ENCODE measurements at places on chromosomes 6 and 20.
A peak's percentile ranks its signal among the peaks of the same experiment; 100 is the strongest.

DNA sequence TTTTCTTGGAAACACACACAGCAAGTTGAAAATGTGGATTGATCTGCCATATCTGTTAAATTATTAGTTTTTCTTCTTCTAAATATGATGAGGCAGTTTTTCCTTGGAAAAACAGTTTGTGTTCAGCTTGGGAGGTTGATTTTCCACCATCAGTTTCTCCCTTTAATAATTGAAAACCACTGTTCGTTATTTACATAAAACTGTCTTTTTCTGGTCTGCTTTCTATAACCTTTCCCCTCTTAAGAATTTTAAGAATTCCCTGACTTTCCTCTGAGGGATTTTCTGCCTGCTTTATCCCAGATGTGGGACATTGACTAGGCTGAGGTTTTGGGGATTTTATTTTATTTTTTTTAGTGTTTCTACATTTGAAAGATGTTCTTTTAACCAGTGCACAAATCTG, 27.2 kb downstream of the DSE start:
- DNase-seq = peak; percentile 12

DNA sequence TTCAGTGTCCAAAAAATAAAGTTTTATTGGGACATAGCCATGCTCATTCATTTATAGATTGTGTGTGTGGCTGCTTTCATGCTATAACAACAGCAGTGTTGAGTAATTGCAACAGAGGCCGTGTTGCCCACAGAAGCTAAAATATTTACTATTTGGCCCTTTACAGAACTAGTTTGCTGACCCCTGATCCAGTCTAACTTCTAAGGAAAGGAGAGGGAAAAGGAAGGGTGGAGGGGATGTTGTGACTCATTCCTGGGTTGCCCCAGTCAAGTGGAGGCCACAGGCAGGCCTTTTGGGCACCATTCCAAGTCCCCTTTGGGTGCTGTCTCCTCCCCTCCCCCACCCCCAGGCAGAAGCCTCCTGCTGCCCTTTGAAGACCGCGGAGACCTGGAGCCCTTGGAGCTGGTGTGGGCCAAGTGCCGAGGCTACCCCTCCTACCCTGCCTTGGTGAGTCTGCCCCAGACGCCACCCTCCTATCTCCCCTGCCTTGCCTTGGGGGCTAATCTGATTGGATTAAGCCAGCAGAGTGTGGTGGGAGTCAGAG, 28.4 kb downstream of the BRPF3 start:
- peak; percentile 30 for DNase-seq

GRCh38 chr6:35166520-35166919, 25.4 kb upstream of the TCP11 start:
- DNase-seq = no peak

DNA sequence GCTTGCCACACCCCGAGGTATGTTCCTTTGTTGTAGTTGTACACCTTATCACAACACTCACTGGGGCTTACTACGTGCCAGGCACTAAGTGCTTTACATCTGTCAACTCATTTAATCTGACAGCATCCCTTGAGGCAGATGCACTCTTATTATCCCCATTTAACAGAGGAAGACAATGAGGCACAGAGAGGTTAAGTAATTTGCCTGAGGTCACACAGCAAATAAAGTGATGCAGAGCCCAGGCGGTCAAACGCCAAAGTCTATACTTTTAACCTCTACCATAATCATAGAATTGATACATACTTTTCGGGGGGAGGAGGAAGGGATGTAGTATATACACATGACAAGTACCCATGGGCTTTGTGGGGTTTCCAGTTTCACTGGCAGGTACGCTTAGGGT, 37.7 kb downstream of the MDFI start:
- no peak for DNase-seq

DNA sequence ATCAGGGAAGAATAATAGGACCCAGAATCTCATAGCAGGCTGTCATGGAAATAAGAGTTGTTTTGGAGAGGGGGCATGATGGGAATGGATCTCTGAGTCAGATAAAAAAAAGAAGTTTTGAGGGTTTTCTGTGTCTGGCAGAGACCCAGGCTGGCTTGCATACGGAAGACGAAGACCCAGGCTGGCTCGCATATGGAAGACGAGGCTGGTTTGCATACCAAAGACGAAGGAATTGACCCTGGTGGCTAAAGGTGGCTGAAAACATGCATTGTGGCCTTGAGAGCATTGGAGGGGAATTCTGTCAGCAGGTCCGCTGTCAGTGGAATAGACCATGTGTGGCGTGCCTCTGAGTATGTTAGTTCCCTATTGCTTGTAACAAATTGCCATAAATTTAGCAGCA, 335.1 kb downstream of the BTBD3 start:
- no peak for DNase-seq

DNA sequence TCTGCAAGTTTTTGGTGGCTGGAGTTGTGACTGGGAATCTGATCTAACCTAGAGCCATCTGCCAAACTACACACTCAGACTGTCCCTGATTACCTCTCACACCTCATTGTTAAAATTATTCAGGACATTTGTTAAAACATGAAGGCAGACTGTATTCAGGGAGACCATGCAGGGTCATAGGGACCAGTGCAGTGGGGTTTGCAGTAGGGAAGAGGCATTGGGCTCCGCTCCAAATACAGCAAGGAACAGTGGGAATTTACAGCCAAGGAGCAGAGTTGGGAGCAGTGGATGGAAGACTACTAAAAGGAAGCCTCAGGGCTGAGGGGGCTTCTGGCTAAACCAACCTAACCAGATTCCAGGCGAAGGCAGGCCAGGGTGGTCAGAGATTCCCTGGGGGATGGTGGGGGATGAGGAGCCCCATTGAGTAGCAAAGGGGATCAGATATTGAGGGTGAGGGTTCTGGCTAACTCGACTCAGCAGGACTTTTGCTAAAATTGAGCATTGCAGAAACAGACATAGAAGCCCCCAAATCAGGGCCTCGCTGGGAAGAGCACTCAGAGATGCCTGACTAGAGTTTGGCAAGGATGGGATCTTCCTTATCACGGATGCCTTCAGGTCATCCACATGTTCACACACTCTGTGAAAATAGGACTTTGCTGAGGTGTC, 172.0 kb downstream of the ZDHHC14 start:
- DNase-seq = no peak

DNA sequence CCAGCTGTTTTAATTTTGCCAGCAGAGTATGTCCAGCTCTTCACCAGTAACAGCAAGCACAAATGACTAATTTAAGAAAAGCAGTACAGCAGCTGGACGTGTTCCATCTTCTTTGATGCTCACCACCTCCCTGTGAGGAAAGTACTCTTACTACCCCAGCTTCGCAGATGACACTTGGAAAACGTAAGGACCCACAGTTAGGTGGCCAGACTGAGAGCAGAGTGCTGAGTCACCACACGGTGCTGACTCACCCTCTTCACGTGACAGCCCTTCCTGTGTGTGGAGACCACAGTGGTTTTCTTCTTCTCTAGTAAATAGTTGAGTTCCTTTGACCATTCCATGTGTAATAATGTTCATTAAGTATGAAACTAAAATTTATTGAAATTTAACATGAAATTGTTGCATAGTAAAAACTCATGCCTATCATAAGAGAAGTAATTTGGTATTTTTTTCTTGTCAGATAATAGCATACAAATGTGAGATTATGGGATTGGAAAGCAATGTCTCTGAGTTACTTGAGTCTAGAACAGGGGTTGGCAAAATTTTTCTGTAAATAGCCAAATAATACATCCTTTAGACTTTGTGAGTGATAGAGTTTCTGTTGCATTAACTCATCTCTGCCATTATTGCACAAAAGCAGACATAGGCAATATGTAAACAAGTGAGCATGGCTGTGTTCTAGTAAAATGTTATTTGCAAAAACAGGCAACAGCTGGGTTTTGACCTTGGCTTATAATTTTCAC, 76.6 kb downstream of the SLX4IP start:
- peak; percentile 90 for DNase-seq

DNA sequence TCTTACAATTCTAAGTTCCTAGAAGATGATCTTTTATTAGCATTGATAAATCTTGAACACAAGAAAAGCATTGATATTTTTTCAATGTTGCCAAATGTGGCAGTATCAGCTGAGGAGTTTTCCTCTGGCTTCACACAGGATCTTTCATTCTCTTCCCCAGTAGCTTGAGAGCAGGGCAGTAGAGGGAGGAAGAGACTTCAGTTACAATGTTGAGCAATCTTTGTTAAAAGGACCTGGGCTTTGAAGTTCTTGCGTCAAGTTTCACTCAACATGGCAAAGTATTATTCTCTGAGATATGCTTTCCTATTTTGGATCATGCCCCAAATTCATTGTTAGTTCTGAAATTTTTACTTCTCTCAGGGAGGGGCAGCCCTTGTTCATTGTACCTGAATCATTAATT, 238.0 kb downstream of the COL12A1 start:
- no peak for DNase-seq

GRCh38 chr6:26197933-26198721, 110.9 kb downstream of the HFE start:
- peak; percentile 61 for DNase-seq

DNA sequence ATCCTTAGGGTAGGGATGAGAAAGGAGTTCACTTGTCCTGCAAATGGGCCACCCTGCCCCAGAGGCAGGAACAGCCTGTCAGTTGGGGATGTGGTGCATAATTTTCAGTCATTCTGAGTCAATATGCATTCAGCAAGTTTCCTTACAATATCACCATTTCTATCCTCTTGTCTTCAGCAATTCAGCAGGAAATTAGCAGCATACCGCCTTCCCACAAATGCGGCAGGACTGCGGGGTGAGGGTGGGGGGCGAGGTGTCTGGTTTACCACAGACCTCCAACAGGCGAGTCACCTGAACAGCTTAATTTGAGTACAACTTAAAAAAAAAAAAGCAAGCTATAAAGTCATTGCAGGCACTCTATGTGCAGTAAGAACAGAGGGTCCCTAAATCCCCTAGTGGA, 126.8 kb downstream of the MAP3K7 start:
- DNase-seq = no peak

DNA sequence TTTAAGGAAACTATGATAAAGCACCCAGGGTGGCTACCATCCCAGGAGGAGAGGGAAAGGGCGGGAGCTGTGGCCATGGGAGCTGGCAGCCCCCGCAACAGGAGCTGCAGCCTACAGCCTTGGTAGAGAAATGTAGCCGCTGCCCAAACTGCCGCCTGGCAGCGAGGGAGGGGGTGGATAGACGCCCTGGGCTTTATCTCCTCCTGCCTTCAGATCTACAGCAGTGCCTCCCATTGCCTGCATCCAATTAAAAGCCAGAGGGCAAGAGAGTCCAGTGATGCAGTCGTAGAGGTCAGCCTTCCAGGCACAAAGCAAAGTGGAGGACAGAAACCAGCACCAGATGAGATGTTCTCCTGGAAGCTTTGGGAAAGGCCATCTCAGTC, 35.0 kb upstream of the ZFAND3 start:
- no peak for DNase-seq

- no peak for DNase-seq
Measured at GRCh38 chr20:34983995-34984735, 28.5 kb downstream of the MYH7B start.

DNA sequence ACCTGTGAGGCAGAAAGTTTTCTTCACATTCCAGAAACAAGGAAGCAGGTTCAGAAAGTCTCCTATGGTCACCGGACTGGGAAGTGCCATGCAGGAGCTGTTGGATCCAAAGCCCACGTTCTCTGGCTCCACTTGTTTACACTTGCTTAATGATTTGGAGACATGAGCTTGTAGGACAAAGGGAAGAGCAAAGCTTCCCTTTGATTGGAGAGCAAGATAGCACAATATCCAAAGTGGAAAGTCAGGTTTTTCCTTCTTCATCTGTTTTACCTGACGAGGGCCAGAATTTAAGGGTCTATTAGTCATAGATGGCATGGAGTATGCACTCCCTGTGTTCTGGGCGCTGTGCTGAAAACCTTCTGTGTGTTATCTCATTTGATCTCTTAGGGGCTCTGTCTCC, 81.2 kb downstream of the PDE7B start:
- DNase-seq = no peak

GRCh38 chr20:62302341-62303061, at the start of gene ADRM1:
TSS of gene ADRM1 (plus strand) at chr20:62302997. CDS start at chr20:62303569, 572 bp downstream.
- peak; percentile 91 for DNase-seq

DNA sequence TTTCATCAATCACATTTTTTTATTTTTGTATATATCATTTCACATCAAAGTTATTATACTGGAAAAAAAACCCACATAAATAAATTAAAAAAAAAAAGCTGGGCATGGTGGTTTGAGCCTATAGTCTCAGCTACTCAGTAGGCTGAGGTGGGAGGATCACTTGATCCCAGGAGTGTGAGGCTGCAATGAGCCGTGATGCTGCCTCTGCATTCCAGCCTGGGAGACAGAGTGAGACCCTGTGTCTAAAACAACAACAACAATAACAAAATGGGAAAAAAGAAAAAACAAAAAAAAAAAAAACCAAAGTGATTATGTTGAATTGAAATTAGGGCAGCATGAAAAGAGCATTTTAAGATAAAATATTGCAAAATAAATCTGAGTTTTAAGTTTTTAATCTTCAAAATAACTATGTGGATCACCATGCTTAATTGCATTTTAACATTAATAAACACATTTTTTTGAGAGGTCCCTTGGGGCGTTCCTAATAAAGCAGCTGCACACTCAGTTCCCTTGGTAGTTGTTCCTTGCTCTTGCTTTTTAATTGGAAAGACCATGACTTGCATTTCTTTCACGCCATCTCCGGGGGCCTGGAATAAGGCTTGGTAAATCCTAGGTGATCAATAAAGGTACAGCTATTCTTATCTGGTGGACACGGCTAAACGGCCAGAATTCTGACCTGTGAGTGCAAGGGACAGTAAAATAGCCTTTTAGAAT, 15.1 kb downstream of the NOX3 start:
- DNase-seq = no peak

- DNase-seq = no peak
Measured at GRCh38 chr20:50330504-50331313, 140.1 kb downstream of the CEBPB start.

GRCh38 chr20:5969348-5969935, 19.0 kb downstream of the MCM8 start:
- no peak for DNase-seq

GRCh38 chr6:115203381-115203780, 857.3 kb downstream of the FRK start:
- DNase-seq = no peak

- no peak for DNase-seq
Measured at GRCh38 chr6:134267917-134268361, 50.0 kb downstream of the SGK1 start.

DNA sequence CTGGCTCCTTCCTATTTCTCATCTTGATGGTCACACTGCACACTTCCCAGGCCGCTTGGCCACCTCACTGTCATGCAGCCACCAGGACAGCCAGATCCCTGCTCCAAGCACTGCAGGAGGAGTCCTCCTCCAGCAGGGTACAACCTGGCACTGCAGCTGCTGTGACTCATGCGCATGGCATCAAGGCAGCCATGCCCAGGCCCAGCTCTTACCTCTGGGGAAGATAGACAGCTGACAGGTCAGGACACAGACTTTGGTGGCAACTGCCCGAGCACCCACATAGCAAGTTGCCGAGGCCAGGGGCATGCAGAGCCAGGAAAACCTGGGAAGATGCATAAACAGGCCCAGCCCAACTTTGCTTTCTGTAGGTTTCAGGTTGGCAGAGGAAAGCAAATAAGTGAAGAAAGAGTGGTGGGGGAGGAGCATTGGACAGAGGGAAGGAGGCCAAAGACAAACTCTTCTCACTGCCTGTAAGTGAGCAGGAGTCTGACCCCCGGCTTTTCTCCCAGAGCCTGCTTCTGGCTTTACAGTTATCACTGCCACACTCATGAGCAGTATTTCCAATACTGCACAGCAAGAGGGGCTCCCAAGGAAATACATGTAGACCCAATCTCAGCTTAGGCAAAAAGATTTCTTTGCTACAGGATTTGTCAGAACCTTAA, 38.8 kb downstream of the SLC22A3 start:
- DNase-seq = peak; percentile 56

- no peak for DNase-seq
Measured at GRCh38 chr6:121223212-121223611, 111.1 kb downstream of the TBC1D32 start.

- no peak for DNase-seq
Measured at GRCh38 chr20:1819311-1820137, 75.7 kb upstream of the SIRPA start.

GRCh38 chr20:17334932-17335331, 108.1 kb downstream of the PCSK2 start:
- DNase-seq = no peak

Measured in ACHN (cell line).